NCI-H1417 (cell line): ENCODE measurements at places on chromosomes 13 and 19.

DNA sequence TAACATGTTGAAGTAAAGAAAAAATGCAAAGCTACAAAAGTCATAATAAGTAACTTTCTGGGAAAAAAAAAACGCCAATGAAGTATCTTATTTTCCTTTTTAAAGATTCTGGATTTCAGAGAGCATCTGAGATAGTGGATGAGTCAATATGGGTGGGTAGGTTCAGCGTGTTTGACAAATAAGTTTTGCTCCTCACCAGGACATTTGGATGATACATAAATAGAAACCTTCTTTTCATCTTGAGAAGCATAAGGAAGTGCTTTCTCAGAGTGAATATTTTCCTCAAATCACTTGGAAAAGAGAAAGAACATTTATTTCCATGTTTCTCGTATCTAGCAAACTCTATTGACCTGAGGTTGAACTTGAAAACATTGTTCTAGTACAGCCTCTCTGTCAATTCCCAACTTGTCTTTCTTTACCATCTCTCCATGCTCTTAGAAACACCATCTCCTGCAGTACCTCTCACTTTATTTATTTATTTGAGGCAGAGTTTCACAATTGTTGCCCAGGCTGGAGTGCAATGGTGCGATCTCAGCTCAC, 463.2 kb downstream of the KLF5 start:
- no peak for DNase-seq

- DNase-seq, result no peak
These were observed 13.0 kb downstream of the SLC7A10 start for GRCh38 chr19:33212436-33213172.

DNA sequence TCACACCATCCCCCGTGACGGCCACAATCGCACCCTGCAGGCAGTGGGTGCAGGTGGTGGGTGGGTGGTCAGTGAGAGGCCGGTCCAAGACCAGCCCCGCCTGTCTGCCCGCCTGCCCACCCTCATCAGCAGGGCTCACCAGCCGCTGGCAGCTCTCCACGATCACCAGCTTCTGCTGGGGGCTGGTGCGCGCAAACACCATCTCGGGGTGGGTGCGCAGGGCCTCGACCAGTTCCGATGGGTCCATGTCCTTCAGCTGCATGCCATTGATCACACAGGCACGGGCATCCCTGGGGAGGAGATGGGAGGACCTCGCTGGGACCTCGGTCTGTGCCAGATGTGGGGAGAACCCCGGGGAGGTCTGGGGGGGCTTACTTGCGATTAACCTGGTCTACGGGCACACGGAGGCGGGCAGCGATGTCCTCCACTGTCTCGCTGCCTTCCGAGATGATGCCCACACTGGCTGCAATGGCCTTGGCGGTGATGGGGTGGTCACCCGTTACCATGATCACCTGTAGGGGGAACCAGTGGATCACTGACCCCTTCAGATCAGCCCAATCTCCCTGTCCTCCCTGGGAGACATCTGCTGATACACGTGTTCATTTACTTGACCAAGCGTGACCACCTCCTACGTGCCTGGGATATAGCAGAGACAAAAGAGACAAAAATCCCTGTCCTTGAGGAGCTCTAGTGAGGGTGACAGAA, 8.0 kb downstream of the ATP4A start:
- DNase-seq, result no peak

GRCh38 chr13:80386002-80386401, 45.1 kb upstream of the SPRY2 start:
- no peak for DNase-seq

DNA sequence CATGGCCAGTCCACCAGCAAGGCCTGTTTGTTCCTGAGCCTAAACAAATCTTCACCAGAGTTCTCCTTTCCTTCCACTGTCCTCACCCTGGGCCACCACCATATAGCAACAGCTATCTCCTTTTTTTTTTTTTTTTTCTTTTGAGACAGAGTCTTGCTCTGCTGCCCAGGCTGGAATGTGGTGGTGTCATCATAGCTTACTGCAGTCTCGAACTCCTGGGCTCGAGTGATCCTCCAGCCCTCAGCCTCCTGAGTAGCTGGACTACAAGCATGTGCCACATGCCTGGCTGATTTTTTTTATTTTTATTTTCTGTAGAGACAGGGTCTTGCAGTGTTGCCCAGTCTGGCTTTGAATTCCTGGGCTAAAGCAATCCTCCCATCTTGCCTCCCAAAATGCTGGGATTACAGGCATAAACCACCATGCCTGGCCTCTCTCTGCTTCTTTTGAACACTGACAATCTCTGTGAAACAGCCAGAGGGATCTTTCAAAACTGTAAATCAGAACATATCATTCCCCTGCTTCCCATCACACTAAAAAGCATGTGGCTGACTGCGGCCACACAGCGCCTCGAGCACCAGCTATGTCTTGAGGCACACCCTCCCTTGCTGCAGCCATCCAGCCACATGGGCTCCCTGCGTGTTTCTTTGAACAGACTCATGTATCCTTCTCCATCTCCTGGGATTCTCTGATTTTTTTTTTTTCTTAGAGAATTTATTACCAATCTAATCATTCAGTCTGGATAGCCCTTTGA, 110.6 kb downstream of the SIPA1L3 start:
- no peak for DNase-seq
